ENCODE measurements at places on chromosomes 2 and 18.

DNA sequence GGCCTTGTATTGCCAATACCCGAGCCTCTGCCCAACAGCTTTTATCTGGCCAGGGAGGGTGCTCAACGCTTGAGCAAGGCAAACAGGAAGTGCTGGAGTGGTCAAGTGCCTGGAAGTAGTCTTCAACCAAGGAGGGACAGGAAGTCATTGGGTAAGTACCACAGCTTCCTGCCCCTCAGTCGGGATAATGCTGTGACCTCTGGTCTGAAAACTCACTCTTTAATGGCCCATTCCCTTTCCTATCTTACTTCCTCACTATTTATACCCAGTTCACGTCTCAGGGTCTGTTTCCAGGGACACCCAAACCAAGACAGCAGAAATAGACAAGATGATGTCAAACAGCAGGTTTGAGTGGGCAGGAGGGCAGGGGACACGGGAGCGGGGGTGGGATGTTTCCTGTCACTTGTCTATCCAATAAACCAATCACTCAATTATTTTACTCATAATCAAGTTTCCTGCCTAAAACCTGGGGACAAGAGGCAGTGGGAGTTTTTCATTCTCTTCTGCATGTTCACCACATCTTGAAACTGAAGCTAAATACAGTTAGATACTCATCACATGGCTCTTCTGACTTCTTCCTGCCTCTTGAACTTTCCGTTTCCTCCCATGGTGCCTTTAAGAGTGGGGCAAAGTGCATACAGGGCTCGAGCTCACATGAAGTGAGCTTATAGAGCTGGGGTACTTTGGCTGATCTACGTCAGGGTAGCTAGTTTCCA, 68.9 kb upstream of the CAB39 start:
- DNase-seq, result peak; percentile 63

- no peak for DNase-seq
Measured at GRCh38 chr2:43455731-43456642, 139.9 kb downstream of the THADA start.

- no peak for DNase-seq
Measured at GRCh38 chr2:230423851-230424458, 8.0 kb downstream of the SP100 start.

DNA sequence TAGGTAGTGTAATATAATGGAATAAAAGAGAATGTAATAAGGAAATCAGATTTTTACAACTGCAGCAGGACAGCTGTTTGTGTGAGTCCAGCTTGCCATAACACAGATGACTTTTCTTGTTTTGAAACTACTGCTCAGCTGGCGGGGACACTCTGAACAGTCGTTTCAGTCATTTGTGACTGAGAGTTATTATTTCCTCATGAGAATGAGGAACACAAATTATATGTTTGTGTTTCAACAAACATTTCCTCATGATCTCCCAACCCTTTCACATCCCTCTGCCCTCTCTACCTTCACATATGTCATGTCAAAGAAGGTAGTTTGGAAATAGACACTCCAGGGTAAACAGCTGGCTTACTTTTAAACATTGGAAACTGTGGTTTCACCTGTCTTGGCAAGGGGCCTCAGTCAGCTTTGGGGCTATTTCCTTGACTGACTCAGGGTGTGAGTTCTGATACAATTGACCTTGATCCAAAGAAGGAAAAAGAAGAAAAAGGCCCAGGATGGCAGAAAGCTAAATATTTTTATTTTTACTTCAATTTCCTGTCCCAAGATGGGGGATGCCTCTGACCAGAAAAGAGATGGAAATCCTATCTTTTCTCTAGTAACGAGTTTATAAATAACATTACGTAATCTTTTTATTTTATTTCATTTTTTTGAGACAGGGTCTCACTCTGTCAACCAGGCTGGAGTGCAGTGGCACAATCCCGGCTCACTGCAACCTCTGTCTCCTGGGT, 593 bp downstream of the SP140L start:
- no peak for DNase-seq

DNA sequence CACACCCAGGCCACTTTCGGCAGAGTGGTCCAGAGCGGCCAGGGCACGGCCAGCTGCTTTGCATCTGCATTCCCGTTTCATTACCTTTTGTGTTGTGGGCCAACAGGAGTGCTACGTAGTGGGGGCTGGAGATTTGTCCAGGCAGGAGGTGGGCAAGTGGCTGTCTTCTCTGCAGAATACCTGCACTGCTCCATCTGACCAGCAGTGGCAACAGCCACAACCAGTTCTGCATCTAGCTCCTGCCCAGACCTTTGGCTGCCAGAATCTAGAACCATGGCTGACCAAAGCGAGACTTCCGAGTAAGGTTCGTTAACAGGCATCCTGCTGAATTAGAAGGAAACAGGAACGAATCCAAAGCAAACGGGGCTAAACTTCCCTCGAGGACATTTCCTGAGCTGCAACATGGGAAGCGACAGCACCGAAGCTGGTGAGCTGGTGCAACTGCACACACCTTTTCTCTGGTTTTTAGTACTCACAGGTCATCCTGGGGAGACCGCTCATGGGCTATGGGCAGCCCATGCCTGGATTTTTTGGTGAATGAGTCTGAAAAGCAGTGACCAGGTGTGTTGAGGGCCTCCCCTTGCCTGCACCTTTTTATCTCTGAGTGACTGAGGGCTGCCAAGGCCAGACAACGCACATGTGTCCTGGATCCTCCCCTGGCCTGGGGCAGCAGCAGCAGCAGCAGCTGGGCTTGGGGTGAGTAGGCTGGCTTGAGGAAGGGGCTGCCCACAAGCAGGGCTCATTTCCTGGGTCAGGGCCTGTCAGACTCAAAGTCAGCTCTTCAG, 10.5 kb downstream of the GDF7 start:
- DNase-seq, result no peak

Measured in stimulated activated CD4-positive, alpha-beta T cell treated with anti-CD3 and anti-CD28 coated beads, Interleukin-2, amount 100 ng/mL, for 4 hours (primary cell).